ENCODE measurements at places on chromosomes 3 and 15.

DNA sequence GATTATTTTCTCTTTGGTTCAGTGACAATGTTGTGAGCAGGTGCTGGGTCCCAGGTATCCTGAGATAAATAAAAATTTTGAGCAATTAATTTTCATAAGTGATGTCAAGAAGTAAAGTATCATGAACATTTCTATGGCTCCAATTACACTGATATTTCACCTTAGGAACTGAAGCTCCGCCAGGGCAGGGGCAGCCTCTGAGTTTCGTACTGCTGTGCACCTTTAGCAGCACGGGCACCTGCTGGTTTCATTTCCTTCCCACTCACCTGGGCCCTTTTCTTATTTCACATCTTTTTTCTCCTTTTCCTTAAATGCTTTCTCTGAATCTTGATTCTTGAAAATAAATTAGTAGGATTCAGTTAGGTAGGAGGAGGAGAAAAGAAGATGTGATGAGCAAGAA lies 1.2 kb upstream of the IL1RAP start:
- no peak for DNase-seq

GRCh38 chr15:74598126-74598842 lies 17.4 kb upstream of the CLK3 start:
- peak; percentile 80 for DNase-seq

- no peak for DNase-seq
These were observed 20.1 kb downstream of the FBXO22 start for GRCh38 chr15:75923756-75924155.

DNA sequence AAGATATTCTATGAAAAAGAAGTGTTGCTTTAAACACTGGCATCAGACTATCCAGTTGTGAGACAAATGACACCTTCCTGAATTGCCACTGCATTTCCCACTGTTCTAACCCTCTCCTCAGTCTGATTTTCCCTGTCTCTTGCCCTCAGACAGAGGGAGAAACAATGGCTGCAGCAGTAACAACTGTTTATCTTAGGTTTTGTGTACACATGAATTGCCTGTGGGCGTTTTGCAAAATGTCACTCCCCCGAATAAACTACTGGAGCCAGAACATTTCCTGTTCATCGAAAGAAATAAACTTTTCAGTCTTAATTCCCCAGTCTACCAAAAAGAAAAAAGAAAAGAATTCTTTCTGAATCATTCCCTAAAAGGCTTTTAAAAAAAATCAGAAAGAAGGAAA lies 155.1 kb downstream of the MAGI1 start:
- DNase-seq: no peak

- no peak for DNase-seq
These were observed 9.9 kb downstream of the FILIP1L start for GRCh38 chr3:100104442-100104798.

GRCh38 chr3:171393032-171393744 lies 67.0 kb downstream of the TNIK start:
- DNase-seq: no peak

DNA sequence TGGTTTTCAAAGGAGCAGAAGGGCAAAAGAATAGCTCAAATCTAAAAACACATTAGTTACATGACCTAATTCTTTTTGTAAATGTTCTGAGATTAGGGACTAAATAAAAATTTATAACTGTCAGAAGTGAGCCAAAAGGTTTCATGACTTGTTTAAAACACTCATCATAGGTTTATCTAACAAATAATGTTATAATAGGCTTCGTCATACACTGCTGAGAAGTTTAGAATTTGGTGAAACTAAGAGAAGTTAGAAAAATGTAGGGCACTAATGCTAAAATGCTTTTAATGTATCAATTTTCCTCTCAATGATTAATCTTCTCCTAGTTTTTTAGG lies 468.8 kb upstream of the CDIN1 start:
- no peak for DNase-seq

DNA sequence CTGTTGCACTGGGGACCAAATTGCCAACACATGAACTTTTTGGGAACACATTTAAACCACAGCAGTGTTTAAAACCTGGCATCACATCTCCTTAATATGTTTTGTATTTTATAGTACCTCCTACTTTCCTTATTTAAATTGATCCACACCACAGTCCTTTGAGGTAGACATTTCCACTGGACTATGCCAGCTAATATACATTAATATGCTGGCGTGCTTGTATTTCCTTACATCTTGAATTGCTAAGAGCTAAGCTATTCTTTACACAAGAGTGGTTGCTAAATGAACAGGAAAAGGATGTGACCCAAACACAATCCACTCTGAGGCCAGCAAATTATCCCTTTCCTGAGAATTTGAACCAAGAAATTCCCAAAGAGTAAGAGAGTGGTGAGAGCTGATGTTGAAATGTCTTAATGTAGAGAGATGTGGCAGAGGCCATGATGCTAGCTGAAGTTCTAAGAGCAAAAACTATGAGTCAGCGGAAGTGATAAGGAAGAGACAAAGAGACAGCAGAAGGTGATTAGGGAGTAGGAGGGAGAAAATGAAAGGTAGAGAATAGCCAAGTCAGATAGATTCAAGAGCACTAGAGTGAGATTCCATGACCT lies 131.2 kb downstream of the CD47 start:
- DNase-seq: no peak

GRCh38 chr15:77645602-77646001 lies 12.9 kb upstream of the LINGO1 start:
- no peak for DNase-seq

DNA sequence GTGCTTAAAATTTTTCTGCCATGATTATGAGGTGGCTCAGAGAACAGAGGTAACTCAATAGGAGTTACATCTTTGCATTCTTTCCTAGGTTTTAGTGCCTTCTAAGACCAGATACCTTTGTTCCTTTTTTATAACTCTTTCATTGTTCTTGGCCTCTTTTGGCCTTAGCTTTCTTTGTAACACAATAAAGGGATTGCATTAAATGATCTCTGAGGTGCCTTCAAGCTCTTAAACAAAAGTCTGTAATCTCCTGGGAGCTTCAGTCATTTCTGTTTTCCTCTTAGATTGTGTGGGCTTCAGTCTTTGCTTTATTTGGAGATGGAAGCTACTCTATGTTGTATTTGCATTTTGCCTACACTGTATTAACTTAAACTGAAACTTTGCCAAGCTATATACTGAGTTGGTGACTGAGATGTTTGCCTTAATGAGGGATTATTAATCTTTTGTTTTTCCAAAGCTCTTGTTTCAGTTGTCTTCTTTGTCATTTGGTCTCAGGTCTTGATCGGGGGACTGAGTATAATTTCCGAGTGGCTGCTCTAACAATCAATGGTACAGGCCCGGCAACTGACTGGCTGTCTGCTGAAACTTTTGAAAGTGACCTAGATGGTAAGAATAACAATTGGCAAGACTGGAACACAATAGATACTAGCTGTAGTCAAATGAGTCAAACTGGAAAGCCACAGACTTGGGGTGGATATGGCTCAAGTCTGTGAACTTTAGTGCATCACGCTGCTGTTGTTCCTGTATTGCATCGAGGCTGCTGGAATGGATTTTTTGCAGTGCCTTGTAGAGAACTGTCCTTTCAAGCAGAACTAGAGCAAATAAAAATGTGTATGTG lies 110.3 kb downstream of the HCN4 start:
- no peak for DNase-seq

- DNase-seq: peak; percentile 7
These were observed 34.3 kb downstream of the RNU5B-1 start for GRCh38 chr15:65338823-65339222.

DNA sequence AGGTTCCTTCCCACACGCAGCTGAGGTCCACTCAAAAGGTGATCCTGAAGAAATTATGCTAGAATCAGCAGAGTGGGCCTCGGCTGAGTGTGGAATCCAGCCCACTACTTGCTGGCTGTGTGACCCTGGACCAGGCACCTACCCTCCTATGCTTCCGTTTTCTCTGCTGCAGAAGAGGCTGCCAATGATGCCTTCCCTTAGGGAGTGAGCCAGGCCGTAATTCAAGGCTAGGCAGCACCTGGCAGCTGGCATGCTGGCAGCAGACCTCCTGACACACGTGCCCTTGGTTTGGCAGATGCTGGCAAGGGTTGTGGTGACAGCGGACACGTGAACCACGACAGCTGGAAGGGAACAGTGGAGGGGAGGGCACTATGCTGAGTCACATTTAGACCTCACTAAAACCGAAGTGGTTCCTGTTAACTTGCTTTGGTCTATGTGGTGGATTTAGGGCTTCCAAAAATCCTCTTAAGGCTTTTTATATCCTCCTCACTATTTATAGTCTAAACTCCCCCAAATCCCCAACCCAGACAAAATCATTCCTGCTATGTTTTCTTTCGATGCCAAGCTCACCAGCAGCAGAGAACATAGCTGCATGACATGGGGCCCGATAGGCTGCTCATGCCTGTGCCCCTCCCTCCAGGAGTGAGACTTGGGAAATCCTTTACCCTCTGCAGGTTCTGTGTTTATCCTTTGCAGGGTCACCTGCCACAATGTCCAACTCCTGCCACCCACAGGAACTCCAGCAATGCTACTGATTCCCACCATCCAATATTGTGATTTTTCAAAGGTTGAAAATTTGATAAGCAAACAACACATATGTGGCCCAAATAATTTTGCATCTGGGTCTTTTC lies 10.6 kb upstream of the PCSK6 start:
- no peak for DNase-seq

DNA sequence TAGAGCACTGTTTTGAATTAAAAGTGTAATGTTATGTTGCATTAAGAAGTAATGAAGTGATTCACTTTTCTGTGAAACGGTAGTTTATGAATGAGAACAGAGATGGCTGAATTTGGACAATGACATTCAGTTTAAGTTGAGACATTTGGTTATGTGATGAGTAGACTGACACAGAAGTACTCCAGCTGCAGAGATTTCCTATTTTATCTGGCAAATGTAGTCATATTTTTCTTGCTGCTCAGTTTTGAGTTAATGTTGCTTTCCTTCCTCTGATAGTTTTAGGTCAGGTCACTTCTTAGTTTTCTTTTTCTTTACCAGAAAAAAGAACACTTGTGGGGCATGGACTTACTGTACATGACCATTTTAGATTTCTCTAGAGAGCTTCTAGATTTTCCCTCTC lies 51.2 kb downstream of the ASB7 start:
- no peak for DNase-seq

DNA sequence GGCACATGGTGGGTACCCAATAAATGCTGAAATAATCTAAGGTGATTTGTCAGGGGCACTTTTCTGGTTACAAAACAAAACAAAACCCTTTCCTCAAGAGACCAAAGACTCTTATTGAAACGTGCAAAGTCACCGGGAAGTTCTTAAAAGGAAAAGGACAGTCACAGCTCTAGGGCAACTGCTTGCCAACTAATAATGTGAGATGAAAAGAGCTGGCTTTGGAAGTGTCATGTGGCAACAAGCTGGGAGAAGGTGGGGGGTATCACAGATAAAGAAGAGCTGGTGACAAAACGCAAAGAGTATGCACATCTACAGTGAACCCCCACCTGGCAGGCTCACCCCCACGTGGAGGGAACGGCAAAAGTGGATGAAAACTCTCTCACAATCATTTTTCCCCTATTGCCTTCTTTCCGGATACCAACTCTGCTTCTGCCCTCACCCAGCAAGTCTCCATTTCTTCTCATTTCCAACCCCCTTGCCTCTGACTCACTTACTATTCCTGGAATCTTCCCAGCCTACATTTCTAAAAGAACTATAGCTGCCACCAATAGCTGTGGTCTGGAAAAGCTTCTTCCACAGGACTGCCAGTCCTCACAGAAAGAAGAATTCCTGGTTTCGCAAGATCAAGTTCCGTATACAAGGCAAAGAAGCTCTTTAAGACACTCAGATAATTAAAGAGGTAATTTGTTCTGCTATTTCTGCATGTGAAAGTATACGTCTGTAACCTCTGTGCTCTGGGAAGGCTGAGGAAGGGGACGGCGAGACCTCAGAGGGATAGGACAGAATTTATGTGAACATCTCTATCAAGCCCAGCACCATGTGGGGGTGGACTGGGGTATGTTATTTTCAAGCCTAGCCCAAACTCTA lies 21.8 kb upstream of the ANPEP start:
- DNase-seq: no peak

- no peak for DNase-seq
These were observed 274.6 kb downstream of the NTRK3 start for GRCh38 chr15:87981969-87982368.

DNA sequence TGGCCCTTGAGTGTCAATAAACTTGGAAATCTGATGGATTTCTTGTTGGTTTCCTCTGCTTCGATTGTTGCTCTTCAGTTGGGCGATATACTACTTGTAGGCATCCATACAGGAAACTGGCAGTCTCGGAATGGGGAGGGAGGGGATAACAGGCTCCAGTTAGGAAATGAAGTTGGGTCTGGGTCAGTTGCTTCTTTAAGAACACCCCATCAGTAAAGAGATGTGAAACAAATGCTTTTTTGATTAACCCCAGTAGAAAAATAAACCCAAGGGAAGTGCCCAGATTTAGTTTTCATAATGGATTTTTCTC lies 681 bp downstream of the CHMP2B start:
- DNase-seq: no peak

- no peak for DNase-seq
These were observed 148.3 kb upstream of the TSC22D2 start for GRCh38 chr3:150259526-150260397.

DNA sequence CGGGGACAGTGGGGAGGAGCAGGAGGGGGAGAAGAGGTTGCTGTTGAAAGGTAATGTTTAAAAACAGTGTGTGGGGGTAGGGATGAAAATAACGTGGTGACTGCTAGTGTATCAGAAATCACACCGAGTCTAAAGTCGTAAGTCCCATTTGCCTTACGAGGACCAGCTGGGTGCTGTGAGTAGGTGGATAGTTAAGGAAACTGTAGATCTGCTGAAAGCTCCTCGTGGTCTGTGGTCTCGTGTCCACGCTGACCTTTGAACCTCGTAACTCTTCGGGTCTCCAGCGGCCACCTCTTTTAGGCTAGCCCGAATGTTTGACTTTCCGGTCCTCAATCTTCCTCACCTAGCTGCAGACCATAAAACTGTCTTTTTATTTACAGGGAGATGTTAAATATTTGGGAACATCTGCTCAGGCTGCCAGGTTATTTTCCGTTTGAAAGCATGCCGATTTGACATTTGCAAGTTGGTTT lies 29.3 kb upstream of the ST3GAL6 start:
- peak; percentile 20 for DNase-seq

DNA sequence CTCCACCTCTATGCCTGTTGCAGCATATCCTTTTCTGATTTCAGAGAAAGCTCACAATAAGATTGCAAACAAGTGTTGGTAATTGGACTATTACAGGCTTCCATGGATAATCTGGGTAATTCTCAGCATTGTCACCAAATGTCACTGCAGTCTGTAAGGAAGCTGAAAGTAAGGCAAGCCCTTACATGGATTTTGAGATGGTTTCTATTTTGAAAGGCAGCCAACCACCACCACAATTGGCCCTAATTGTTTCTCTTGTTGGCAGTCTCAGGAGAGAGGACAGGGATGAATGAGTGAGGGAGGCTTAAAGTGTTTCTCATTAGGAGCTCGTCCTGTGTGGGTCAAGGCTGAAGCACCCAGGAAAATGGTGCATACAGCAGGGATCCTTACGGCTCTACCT lies 879.9 kb downstream of the TUSC7 start:
- no peak for DNase-seq

GRCh38 chr3:177424521-177424920 lies 227.2 kb upstream of the TBL1XR1 start:
- DNase-seq: no peak

GRCh38 chr3:185605566-185605965 lies 19.5 kb downstream of the SENP2 start:
- no peak for DNase-seq
